ENCODE measurements at places on chromosomes 12 and 14. TPM values are rescaled to one million over a fixed set of nuclear protein-coding genes. Genes with fewer than 3 reads are reported as not detected.

DAAM1 gene
- 11.0 TPM for total RNA-seq

RNASE2 gene
- total RNA-seq: not detected

ANKRD33 gene
- not detected for total RNA-seq

DNA sequence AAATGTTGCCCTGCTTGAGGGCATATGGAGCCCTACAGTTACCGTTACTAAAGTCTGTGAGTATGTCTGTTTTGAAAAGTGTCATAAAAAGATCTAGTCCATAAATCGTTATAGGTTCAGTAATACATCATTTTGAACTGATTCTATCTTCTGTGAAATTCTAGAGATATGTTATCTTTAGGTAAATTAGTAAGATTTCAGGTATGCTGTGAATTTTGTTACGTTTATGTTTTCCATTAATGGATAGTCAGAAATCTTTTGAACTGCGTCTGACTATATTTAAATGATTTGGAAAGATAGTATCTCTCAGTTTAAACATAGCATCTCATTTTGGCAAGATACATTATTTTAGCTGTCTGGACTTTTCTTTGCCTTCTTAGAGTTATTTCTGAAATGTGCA, 8.3 kb downstream of the ALG10 start:
- no peak for DNase-seq

DNA sequence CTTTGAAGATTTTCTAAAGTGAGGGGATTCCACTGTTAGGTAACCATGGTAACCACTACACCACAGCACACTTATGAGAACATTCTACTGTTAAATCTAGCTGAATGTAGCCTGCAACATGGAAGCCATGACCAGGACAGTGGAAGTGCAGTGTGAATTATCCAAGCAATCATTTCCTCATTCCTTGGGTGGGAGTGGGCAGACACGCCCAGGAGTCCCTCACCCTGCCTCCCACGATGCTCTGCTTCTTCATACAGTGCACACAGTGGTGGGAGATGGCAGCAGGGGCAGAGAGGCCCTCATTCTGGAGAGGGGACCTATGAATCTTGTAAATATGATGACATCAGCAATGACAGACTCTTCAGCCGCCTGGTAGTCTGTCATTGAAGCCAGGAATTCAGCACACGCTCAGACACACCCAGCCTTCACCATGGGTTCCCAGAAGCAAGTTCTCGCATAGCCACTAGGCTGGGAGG, 70.1 kb upstream of the HOXC13 start:
- DNase-seq: no peak

DNA sequence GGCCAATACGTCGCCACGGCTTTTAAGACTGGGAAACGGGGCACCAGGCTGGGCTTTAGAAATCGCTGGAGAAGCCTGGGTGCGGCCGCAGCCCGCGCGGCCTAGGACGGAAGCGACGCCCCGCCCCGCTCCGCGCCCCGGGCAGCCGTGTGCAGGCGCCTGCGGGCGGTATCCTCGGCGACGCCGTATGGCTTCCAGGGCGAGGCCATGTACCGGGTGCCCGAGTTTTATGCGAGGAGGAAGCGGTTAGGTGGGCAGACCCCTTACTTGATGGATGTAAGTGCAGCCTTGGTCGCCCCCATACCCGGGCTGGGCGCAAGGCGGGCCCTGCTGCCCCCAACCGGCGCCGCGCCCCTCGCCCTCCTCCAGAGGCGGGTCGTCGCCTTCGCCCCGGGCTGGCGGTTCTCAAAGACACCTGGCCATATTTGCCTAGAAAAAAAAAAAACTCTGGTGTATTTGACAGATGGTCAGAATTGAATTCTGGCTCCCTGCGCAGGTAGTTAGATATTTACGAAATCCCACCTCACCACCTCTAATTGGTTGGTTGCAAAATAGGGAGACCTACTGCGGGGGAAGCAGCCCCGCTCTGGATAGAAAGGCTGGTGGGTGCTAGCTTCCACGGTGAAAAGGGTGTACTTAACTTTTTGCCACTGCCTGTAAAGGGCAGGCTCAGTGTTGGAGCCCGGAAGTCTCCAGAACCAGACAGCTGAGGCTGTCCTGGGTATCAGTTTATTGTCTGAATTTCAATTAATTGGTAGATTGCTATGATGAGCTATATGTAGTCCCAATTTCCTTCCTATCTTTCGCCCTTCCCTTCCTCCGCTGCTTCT, at the start of gene PPP1R36:
PPP1R36 (plus strand) TSS at position 171 of the 830 bp plus-strand sequence; CDS start at position 208, 37 bp downstream.
- DNase-seq: no peak

GRCh38 chr14:75800792-75801191, 139.7 kb downstream of the TTLL5 start:
- peak; percentile 23 for DNase-seq

DNA sequence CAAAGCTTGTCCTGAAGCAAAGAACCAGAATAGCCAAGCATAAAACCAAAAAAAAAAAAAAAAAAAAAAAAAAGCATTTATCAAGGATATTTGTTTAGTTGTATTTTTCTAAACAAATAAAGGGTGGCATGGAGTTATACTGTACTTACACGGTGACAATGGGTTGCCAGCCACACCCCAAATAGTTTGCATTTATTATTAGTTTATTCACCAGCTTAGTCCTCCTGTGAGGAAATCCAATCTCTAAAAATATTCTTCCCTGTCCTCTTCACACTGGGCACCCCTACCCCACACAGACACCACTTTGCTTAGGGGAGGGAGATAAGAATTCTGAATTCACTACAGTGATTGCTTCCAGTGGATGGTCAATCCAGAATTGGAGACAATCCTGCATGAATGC, 18.9 kb downstream of the PLEKHG7 start:
- no peak for DNase-seq

DNA sequence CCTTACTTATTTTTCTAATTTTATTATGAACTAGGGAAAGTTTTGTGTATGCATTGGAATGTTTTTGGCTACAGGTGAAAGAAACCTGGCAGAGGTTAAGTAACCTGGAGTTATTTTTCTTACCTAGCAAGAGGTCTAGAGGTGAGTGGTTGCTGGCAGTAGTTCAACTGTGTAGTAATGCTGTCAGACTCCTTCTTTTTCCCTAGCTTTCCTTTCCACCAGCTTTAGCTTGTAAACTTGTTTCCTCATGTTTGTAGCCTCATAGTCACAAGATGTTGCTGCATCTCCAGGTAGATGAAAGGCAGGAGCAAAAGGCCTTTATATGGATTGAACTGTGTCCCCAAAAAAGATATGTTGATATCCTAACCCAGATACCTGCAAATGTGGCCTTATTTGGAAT, 105.1 kb upstream of the AMIGO2 start:
- DNase-seq: no peak

GRCh38 chr12:4530982-4531586, 7.6 kb upstream of the RAD51AP1 start:
- no peak for DNase-seq

GRCh38 chr12:57150400-57151000, 3.1 kb upstream of the LRP1-AS start:
- no peak for DNase-seq

- DNase-seq: no peak
Measured at GRCh38 chr14:74605531-74606223, 6.4 kb downstream of the LTBP2 start.

All from HT1080 (cell line).